ENCODE measurements at places on chromosomes 6 and 20.

GRCh38 chr6:127547215-127547614 lies 28.1 kb upstream of the MTCL3 start:
- no peak for DNase-seq

- no peak for DNase-seq
These were observed 1.8 kb upstream of the RNF24 start for GRCh38 chr20:4017051-4017712.

DNA sequence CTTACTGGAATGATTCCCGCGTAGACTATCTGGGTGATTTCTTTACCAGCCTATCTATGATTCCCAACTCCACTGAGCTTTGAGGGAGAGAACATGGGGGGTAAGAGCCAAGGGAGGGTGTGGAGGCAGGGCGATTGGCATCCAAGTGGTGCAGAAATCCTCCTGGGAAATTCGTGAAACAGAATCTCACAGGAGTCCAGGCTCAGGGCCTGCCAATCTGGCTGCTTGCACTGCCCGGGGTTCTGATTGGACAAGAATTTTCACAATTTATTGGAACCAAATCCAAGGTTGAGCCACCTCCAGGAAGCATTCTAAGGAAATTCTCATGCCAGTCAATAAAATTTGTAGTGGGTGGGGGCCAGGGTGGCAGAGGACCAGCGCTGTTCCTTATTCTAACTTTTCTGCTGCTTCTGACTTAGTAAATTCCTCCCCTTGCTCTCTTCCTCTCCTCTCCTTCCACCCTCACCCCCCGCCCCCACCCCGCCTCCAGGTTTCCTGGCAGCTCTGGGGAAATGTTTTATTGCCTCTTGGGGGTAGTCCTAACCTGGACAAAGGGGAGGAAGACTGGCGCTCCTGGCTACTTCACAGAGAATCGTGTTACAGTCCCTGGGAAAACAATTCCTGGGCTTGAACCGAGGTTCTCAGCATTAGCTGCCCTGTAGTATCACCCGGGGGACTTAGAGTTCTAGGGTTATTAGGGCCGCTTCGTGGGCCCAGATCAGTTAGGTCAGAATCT lies 3.1 kb downstream of the BMP6 start:
- DNase-seq: no peak

DNA sequence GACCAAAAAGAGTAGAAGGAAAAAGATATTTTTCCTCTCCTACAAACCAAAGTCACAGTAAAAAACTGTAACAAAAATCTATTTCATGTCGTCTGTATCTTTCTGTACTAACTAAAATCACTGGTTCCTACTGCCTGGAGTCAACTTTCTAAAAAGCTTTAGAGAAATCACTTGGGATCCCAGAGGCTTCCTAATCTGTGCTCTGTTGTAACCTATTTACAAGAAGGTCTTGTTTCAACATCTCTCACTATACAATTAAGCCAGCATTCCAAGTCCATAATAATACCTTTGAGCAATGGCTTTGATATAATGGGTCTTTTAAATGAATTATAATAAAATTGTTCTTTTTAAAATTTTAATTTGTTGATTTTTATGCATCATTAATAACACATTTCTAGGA lies 20.4 kb downstream of the RAB23 start:
- DNase-seq: no peak

DNA sequence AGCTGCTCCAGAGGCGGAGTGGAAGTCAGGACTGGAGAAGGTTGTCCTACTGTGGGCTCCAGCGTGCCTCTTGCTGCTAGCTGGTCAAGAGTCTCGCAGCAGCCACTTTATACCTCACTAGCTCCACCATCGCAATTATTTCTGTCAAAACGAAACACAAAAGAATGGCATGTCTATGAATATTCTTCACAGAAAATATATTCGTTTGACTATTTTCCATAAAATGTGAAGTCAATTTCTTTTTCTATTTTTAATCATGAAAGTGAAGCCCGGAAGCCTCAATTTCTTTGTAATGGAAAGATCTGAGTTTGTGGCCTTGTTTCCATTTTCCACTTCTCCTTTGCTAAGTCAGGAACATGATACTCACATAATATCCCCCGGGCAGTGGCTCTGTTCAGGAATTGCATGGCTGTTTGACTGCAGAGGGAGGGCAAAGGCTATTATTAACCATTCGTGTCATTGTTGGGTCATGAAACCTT lies 51.7 kb downstream of the DTD1 start:
- DNase-seq: no peak

DNA sequence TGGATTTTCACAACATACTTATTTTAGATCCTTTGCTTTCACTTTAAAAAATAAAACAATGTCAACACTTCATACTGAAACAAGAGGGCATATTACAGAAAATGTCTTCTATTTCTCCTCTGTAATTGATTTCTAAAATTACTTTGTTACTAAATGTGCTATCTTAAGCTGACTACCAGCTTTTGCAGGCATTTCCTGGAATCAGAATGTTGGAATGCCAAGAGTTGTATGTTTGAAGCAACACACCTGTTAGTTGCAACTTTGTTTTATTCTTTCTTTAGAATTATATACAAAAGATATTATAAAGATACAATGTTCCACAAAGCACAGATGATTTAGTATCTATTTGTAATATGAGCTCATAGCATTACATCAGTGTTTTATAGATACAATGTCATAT lies 62.5 kb upstream of the TMEM170B start:
- no peak for DNase-seq

GRCh38 chr20:14568701-14569100 lies 231.3 kb upstream of the FLRT3 start:
- no peak for DNase-seq

- DNase-seq: no peak
These were observed 118.7 kb downstream of the RPS12 start for GRCh38 chr6:132933090-132933489.

Data from stimulated activated CD4-positive, alpha-beta T cell treated with anti-CD3 and anti-CD28 coated beads, TNF-alpha, amount 100 ng/mL, for 48 hours (primary cell).